ENCODE measurements at places on chromosomes 3 and 15.
A peak's percentile ranks its signal among the peaks of the same experiment; 100 is the strongest.

- no peak overlapping the region for H3K27ac ChIP-seq
- no peaks in the 10 kb centered on the region for H3K36me3 ChIP-seq
- no peak overlapping the region for H3K4me3 ChIP-seq
Observed at GRCh38 chr3:39124876-39125840, 17.7 kb downstream of the TTC21A start.

DNA sequence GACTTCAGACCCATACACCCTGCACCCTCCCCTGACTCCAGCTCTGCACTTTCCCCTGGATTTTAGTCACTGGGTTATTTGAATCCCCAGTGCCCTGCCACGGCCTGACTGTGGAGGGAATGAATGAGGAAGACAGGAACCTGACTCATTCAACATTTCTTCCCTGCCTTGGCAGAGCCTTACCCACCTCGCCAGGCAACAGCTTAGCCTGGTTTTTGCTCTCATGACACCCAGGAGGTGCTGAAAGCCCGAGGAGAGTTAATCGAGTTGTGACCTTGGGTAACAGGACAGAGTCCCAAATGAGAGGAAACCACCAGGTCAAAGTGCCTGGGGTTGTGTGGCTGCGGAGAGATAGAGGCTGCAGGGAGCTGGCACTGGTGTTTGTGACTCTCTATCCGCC lies 128.3 kb downstream of the SMAD6 start:
- H3K4me1 ChIP-seq: no peaks in the 10 kb centered on the region
- no peak overlapping the region for H3K4me3 ChIP-seq

- H3K36me3 ChIP-seq: no peaks in the 10 kb centered on the region
- H3K4me1 ChIP-seq: no peaks in the 10 kb centered on the region
- H3K27ac ChIP-seq: no peak overlapping the region
- no peak for DNase-seq
- no peak overlapping the region for H3K4me3 ChIP-seq
Observed at GRCh38 chr15:26667222-26667988, 105.5 kb downstream of the GABRB3 start.

GRCh38 chr3:190548031-190548656 lies 34.3 kb downstream of the IL1RAP start:
- H3K36me3 ChIP-seq: no peaks in the 10 kb centered on the region
- no peak overlapping the region for H3K4me3 ChIP-seq
- no peak overlapping the region for H3K27ac ChIP-seq
- no peaks in the 10 kb centered on the region for H3K27me3 ChIP-seq
- no peak for DNase-seq
- H3K4me1 ChIP-seq: no peaks in the 10 kb centered on the region

GRCh38 chr15:79310612-79310984 lies 314 bp upstream of the TMED3 start:
- H3K4me3 ChIP-seq: peak overlapping the region; percentile 56
- no peak overlapping the region for H3K27ac ChIP-seq
- H3K27me3 ChIP-seq: no peaks in the 10 kb centered on the region
- peaks cover 28% of the 10 kb centered on the region for H3K36me3 ChIP-seq

- H3K4me1 ChIP-seq: peaks cover 20% of the 10 kb centered on the region
- H3K27me3 ChIP-seq: no peaks in the 10 kb centered on the region
- peak within 1 kb of the TSS; percentile 78 for H3K27ac ChIP-seq
Observed at GRCh38 chr15:81323944-81324881, at the start of gene STARD5. TSS of gene STARD5 (minus strand) at chr15:81324141. CDS start at chr15:81324099, 42 bp downstream.

DNA sequence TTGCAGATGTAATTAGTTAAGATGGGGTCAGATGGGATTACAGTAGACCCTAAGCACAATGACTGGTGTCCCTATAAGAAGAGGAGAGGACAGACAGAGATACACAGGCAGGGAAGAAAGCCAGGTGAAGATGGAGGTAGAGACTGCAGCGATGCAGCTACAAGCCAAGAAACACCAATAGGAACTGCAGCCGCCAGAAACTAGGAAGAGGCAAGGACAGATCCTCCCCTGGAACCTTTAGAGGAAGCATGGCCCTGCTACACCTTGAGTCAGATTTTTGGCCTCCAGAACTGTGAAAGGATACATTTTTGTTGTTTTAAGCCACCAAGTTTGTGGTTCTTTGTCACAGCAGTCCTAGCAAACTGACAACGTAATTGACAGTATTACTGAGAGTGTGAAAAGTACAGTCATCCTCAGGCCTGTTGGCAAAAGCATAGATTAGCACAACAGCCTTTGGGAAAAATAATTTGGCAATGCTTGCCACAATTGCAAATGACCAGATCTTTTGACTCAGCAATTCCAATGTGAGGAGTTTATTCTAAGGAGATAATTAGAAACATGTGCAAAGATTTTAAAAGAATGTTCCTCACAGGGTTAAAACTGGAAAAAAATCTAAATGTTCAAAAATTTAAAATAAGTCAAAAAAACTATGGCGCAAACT lies 82.6 kb upstream of the TJP1 start:
- H3K27ac ChIP-seq: no peak overlapping the region
- no peaks in the 10 kb centered on the region for H3K4me1 ChIP-seq
- DNase-seq: no peak
- no peak overlapping the region for H3K4me3 ChIP-seq

DNA sequence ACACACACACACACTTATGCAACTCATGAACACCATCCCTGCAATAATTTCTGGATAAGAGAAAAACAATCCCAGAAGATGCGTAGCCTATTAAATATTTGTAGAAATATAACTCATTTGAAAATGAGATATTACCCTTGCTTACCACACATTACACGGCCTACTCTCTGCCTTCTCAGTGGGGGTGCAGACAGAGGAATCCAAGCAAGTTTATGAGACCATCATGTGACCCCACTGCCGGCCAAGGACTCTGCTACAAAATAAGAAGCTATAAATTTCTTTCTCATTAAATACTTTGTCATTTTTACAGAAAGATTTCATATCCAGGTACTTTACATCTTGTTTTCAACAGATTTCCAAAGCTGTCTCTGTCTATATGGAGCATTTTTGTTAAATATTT lies 286.3 kb downstream of the ZNF385D start:
- H3K27ac ChIP-seq: no peak overlapping the region
- H3K27me3 ChIP-seq: no peaks in the 10 kb centered on the region
- no peaks in the 10 kb centered on the region for H3K4me1 ChIP-seq
- no peak overlapping the region for H3K4me3 ChIP-seq
- no peaks in the 10 kb centered on the region for H3K36me3 ChIP-seq

GRCh38 chr3:57141719-57142410 lies 23.3 kb downstream of the IL17RD start:
- H3K4me1 ChIP-seq: no peaks in the 10 kb centered on the region
- H3K4me3 ChIP-seq: no peak overlapping the region
- no peaks in the 10 kb centered on the region for H3K27me3 ChIP-seq
- no peaks in the 10 kb centered on the region for H3K36me3 ChIP-seq

GRCh38 chr15:90465930-90466567 lies 63.7 kb upstream of the CRTC3 start:
- H3K27ac ChIP-seq: no peak overlapping the region
- H3K27me3 ChIP-seq: no peaks in the 10 kb centered on the region
- no peak overlapping the region for H3K4me3 ChIP-seq
- no peak for DNase-seq
- peaks cover 52% of the 10 kb centered on the region for H3K36me3 ChIP-seq
- no peaks in the 10 kb centered on the region for H3K4me1 ChIP-seq

GRCh38 chr3:17841190-17841828 lies 98.9 kb upstream of the TBC1D5 start:
- DNase-seq: peak; percentile 73
- no peak overlapping the region for H3K27ac ChIP-seq
- H3K36me3 ChIP-seq: no peaks in the 10 kb centered on the region
- no peaks in the 10 kb centered on the region for H3K27me3 ChIP-seq

- peak overlapping the region; percentile 45 for H3K27ac ChIP-seq
- peaks cover 28% of the 10 kb centered on the region for H3K4me1 ChIP-seq
- H3K27me3 ChIP-seq: no peaks in the 10 kb centered on the region
- DNase-seq: peak; percentile 30
- no peak overlapping the region for H3K4me3 ChIP-seq
Observed at GRCh38 chr3:31636694-31637442, 104.1 kb downstream of the STT3B start.

- H3K4me3 ChIP-seq: peak overlapping the region; percentile 80
- no peak for DNase-seq
- H3K4me1 ChIP-seq: peaks cover 9% of the 10 kb centered on the region
- H3K36me3 ChIP-seq: no peaks in the 10 kb centered on the region
Observed at GRCh38 chr3:136249593-136249992, 547 bp upstream of the PCCB start.

GRCh38 chr15:54364961-54365360 lies 386.7 kb downstream of the UNC13C start:
- DNase-seq: no peak
- H3K27ac ChIP-seq: no peak overlapping the region
- H3K4me3 ChIP-seq: no peak overlapping the region
- no peaks in the 10 kb centered on the region for H3K4me1 ChIP-seq
- H3K36me3 ChIP-seq: no peaks in the 10 kb centered on the region
- H3K27me3 ChIP-seq: no peaks in the 10 kb centered on the region

GRCh38 chr3:126147147-126147931 lies 33.0 kb downstream of the ALDH1L1 start:
- H3K4me1 ChIP-seq: no peaks in the 10 kb centered on the region
- H3K27ac ChIP-seq: no peak overlapping the region
- H3K27me3 ChIP-seq: no peaks in the 10 kb centered on the region
- no peak for DNase-seq
- no peak overlapping the region for H3K4me3 ChIP-seq

DNA sequence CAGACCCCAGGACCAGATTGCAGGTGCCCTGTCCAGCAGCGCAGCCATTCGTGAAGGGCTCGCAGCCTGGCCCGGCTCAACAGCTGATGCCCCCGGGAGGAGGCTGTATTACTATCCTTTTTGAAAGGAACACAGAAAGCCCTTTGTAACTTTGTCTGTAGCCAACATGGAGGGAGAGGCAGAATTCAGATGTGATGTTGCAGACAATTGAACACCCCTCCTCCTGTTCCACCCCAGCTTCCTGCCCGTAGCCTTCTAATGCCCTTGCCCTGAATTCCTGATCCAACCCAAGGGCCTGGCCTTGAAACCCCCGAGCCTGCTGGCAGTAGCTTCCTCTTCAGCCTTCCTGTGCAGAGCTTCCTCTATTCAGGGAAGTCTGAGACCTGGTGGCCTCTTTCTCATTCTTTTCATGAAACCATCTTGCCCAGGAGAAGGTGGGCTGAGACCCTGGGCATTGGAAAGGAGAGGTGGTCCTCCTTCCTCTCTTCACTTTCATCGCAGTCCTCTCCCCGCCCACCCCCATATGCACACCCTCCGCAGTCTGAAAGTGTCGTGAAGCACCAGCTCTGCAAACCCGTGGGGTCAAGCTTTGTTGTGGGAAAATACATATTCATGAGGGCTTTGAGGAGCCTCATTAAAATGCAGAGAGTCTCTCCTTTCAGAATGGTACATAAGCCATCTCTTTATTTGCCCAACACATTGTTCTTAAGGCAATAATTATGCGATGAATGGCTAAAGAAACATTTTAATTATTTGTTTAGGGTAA lies 109.2 kb downstream of the APBA2 start:
- no peaks in the 10 kb centered on the region for H3K4me1 ChIP-seq
- no peak overlapping the region for H3K27ac ChIP-seq
- H3K4me3 ChIP-seq: no peak overlapping the region

DNA sequence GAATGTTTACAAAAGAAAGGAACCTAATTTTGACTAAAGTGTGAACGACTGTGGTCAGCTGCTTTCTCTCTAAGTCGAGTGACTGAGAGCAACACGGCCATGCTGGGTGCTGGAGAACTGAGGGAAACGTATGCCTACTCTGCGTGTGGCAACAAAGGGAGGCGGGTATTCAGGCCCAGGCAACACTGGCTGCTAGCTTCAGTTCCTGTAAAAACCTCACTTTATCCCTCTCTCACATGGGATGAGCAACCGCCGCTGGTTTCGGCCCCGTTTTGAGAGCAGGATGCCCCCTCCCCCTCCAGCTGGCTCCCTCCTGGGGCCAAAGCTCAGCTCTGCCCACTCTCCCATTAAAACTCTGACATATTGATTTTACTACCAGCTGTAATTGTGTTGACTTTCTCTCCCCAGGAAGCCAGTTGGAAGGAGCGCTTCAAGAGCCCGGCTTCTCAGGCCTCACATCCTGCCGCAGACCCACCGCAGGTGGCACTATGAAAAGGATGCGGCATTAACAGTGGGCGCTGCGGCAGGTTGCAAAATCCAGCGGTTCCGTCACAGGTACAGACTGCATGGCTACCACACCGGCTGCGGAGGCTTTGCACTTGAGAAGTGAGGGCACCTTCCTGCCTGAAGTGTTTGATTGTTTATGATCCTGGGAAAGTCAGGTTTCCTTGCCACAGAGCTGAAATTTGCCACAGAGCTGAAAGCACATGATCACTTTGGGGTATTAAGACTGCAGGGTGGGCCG lies 12.7 kb downstream of the PLXND1 start:
- peaks cover 20% of the 10 kb centered on the region for H3K4me1 ChIP-seq
- H3K27ac ChIP-seq: no peak overlapping the region
- no peaks in the 10 kb centered on the region for H3K36me3 ChIP-seq
- peak overlapping the region; percentile 12 for H3K4me3 ChIP-seq

DNA sequence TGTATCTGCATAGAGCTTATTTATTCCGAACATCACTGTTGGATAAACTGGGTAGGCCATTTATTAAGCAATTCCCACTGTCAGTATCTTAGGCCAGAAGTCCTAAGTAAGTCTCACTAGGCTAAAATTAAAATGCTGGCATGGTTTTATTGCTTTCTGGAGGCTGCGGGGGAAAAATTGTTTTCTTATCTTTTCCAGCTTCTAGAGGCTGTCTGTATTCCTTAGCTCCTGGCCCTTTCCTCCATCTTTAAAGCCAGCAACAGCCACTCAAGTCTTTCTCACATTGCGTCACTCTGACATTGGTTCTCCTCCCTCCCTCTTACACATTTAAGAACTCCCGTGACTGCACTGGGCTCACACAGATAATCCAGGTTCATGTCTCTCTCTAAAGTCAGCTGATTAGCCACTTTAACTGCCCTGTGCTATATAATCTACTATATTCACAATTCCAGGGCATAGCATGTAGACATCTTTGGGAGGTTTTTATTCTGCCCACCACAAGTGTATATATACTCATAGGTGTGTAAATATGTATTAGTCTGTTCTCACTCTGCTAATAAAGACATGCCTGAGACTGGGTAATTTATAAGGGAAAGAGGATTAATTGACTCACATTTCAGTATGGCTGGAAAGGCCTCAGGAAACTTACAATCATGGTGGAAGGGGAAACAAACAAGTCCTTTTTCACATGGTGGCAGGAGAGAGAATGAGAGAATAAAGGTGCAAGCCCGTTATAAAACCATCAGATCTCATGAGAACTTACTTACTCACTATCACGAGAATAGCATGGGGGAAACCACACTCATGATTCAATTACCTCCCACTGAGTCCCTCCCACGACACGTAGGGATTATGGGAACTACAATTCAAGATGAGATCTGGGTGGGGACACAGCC lies 113.5 kb upstream of the SLC7A14 start:
- H3K4me1 ChIP-seq: no peaks in the 10 kb centered on the region
- H3K27me3 ChIP-seq: no peaks in the 10 kb centered on the region
- H3K4me3 ChIP-seq: no peak overlapping the region
